ENCODE measurements at places on chromosomes 7 and 10.

GRCh38 chr7:127677433-127678230 is 25.6 kb downstream of the SND1 start:
- no peak for DNase-seq

GRCh38 chr7:28001896-28002295 is 178.7 kb downstream of the JAZF1 start:
- DNase-seq = no peak

DNA sequence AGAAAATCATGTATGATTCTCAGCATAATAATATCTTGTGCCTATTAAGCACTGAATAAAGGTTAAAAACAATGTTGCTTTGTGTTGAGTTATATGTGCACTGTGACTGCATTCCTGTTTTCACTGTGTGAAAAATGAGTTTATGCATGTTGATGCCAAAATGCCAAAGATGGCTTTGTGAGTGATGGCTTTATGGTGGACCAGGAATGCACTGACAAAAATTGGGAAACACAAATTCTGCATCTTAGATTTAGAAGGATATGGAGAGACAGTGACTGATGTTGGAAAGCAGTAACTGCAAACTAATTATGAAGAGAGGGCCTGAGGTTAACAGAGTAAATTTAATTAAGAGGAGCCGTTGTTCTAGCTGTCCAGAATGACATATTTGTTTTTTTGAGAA is 440.4 kb downstream of the KIF20B start:
- DNase-seq = no peak

DNA sequence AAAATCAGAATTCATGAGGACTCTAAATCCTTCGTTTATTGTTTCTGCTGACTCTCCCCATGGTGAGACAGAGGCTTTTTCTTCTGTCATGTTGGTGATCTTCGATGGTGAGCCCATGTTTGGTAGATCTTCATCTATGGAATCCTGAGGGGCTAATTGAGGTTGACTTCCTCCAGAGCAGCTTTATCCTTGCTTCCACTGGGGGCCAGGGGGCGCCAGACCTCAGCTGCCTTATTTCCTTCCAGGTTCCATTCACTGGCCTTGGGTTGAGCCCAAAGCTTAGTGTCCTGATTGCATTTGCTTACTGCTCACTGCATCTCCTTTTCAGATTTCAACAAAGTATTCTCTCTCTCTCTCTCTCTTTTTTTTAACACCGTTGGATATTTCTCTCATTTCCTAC is 80.7 kb downstream of the GCC1 start:
- peak; percentile 35 for DNase-seq

DNA sequence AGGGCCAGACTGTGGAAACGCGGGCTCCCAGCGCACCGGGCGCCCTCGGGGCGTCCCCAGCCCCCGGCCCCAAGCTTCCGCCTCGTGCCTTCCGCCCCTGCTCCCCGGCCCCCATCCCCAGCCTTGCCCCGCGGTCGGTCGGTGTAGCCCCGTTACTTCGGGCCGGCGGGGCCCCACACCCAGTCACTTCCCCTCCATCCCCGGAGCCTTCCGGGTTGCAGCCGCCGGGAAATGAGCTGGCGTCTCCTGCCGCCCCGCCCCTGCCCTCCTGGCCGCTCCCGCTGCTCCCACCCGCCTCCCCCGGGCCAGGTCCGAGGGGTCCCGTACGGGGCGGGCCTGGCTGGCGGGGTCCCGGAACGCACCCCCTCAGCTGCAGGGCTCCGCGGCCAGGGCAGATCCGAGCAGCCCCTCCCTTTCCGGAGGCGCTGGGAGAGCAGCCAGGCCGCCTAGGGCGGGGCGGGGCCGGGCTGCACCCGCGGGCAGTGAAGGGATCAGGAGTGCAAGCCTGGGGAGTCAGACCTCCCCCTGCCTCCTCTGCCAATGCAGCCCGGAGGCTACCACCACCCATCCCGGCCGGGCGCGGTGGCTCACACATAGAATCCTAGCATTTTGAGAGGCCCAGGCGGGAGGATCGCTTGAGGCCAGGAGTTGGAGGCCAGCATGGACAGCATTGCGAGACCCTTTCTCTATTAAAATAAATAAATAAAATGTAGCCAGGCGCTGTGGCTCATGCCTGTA is 709 bp downstream of the ARPC1B start:
- DNase-seq = peak; percentile 77

DNA sequence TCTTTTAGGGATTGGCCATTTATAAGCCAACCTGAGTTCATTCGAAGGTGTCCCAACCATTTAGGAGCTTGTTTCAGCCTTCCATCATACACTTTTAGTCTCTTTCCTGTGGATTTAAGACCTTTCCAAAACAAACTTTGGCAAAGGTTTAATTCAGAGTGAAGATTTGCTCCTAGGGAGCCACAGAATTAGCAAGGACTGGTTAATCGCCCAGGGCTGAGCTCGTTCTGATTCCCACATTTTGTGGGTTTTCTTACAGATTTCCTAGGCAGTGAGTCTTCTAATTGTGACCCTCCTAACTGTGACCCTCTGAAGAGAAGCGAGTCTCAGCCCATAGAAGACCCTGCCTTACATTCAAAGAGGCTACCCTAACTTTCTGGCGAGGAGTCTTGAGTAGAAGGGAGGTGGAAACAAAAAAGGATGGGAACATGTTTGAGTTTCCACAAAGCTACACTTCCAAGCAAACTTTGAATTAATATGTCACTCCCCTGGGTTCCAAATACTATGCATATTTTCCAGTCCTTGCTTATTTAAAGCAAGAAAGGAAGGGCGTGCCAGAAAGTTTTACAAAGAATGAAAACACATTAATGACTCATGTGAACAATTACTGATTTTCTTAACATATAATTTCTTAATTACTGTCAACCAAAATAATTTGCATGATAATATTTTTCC is 118.3 kb downstream of the ARID5B start:
- peak; percentile 57 for DNase-seq

GRCh38 chr7:122258971-122259370 is 45.6 kb downstream of the FEZF1 start:
- no peak for DNase-seq

GRCh38 chr10:122460891-122461293 is 461 bp upstream of the HTRA1 start:
- no peak for DNase-seq

GRCh38 chr10:95031656-95032055 is 37.6 kb downstream of the CYP2C8 start:
- no peak for DNase-seq

DNA sequence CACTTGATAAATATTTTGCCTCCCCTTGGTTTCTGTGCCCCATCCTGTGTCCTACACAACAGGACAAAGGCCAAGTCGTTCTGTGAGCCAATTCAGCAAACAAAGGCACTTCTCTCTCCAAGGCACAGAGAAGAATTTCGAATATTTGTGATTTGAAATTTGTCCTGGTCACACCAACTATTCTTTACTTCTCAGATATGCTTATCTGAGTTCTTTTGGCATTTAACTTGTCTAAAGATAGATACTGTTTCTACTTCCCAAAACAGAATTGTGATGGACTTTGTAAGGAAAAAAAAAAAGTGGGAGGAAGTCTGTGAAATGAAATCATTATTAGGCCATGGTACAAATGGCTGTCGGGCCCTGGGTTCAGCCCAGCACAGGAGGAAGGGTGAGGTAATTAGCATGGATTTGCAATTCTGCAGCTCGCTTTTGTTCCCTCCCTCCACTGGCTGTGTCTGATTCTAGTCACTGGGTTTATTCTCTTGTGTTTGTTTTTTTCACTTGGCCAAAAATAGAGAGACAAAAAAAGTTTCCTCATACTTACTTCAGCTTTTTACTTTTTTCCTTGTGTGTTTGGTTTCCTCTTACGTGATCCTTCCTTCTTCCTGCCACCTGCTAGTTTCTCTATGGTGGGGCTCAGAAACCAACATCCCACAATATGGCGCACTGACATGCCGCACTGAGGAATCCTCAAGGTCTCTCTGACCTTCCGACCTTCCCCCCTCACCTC is 108.2 kb upstream of the MKLN1 start:
- no peak for DNase-seq

GRCh38 chr10:34505338-34505737 is 309.8 kb downstream of the PARD3 start:
- DNase-seq = no peak

GRCh38 chr10:131946880-131947279 is 34.8 kb downstream of the BNIP3 start:
- peak; percentile 39 for DNase-seq

DNA sequence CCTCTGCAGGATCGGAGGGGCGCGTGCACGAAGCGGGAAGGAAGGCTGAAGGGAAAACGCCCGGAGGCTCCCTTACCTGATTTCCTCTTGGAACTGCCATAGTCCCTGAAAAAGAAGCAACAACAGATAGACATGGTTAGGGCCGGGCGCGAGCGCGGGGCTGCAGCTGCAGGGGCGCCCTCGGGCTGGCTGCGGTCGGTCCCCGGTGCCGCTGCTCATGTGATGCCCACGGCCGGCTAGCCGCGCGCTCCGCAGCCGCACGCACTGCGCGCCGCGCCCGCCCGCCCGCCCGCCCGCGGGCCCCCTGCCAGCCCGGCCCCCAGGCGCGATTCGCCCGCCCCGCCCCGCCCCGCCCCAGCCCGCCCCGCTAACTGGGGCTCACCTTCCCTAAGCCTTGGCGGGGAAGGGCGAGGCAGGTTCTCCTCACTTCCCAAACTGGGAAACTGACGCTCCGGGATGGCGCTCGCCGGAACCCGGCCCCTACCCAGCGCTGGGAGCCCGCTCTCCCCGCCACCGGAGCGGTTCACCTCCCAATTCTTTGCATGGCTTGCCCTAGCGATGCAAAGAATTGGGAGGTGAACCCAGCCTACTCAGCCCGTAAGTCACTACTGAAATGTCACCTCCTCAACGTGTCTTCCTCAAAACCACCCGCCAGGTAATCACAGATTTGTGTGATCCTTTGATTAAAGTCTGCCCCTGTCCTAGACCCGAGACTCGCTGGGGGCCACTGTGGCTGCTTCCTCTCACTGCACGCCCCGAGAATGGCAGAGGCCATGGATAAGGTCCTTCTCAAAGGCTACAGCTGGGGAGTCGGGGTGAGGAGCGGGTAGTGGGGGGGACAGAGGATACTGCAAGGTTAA is 162.2 kb downstream of the SH3PXD2A start:
- no peak for DNase-seq

- DNase-seq = no peak
Observed at GRCh38 chr7:35536396-35536826, 158.5 kb downstream of the HERPUD2 start.

DNA sequence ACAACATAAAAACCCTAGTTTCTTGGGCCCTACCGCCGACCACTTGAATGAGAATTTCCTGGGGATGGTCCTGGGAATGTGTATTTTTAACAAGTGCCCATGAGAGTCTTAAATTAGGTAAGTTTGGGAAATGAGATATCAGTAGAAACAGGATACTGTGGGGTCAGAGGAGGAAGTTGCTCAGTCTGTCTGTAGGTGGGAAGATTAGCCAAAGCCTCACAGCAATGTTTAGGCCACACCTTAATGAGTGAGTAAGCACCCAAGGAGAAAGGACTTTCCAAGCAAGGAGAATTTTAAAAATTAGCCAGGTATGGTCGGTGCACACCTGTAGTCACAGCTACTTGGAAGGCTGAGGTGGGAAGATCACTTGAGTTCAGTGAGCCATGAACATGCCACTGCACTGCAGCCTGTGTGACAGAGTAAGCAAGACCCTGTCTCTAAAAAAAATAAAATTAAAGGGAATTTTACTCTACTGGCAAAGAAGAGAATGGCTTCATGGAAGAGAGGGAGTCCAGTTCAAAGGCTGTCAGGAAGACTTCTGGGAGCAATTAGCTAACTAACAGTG is 31.9 kb downstream of the PAPSS2 start:
- DNase-seq = peak; percentile 19

DNA sequence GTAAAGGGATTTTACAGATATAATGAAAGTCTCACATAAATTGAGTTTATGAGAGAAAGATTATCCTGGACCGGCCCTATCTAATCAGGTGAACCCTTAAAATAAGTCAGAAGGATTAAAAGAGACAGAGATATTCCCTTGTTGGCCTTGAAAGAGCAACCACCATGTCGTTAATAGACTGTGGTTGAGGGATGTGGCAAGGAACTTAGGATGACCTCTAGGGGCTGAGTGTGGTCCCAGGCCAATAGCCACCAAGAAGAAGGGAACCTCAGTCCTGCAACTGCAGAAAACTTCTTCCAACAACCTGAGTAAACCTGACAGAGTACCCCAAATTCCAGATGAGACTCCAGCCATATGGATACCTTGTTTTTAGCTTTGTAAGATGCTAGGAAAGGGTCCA is 121.5 kb downstream of the POLR1F start:
- no peak for DNase-seq

DNA sequence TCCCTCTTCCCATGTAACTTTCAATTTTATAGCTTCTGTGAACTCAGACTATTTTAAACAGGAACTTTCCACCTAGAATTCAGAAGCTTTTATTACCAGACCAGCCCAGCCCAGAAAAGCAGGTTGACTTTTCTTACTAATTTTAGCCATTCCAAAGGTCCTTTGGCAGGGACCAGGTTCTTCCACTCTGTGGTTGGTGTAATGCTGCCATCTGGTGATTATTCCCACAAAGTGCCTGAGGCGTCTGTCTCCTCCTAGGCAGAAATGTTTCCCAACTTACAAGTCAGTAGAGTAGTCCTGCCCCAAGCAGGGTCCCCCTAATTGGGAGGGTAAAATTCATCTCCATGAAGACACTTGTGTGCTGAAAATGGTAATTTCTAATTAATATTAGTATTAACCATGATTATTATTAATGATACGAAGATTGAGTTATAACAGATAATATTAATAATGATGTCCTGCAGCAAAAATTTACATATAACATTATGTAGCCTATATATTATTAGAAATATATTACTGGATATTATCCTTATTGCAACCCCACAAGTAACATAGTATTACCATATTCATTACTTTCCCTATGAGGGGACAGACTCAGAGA is 53.0 kb upstream of the PPP1R17 start:
- DNase-seq = peak; percentile 55

DNA sequence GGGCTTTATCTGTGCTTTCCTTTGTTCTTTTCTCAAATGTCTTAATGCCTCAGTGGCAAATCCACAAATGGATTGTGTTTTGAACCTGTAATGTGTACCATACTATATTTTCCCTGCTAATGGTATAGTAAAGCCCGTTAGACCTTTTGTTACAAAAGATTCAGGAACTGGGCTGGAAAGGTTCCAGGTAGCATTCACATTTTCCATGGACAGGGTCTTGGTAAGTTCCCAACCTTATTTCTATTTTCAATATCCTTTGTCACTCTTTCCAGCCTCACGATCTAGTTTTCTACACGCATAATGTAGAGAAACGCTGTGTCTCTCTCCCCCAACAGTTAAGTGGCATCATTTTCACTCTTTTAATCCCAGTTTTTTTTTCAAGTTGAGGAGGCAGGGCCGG is 153.0 kb downstream of the PLCE1 start:
- DNase-seq = no peak

- DNase-seq = no peak
Observed at GRCh38 chr10:7423521-7423920, 12.7 kb upstream of the SFMBT2 start.

GRCh38 chr10:97640868-97641811 is 669 bp downstream of the PI4K2A start:
- peak; percentile 46 for DNase-seq

GRCh38 chr10:132878730-132879407 is 63.5 kb downstream of the CFAP46 start:
- DNase-seq = no peak
